MG63 (cell line): ENCODE measurements at places on chromosomes 11 and 22. TPM values are rescaled to one million over a fixed set of nuclear protein-coding genes. Genes with fewer than 3 reads are reported as not detected.

Gene FBXO3
- 41.7 and 48.8 TPM in 2 replicates for total RNA-seq

Gene TRPM5
- not detected in 2 replicates for total RNA-seq

Gene UBQLN3
- total RNA-seq = not detected in 2 replicates

Gene MAJIN
- total RNA-seq = not detected in 2 replicates

Gene MYO18B
- not detected in 2 replicates for total RNA-seq

Gene LDLRAD3
- total RNA-seq = 1.6 and 1.8 TPM in 2 replicates

Gene PNPLA3
- 4.1 and 6.7 TPM in 2 replicates for total RNA-seq

DNA sequence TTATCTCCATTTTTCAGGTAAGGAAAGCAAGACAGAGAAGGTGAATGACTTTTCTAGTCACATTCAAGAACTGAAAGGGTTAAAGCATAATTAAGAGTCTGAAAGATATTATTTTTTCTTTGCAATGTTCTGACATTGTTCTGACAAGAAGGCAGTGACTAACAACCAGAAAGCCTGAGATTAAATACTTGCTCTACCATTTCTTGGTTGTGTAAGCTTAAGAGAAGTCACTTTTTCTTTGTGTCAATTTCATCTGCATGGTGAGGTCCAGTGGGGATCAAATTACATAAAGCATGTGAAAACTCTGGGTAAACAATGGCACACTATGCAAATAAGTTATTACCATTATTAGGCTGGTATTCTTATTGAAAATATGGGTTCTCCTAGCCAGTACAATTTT lies 73.7 kb downstream of the PHF21A start:
- DNase-seq = no peak

GRCh38 chr11:23404225-23405160 lies 544.2 kb upstream of the CCDC179 start:
- no peak for DNase-seq

- peak; percentile 88 for DNase-seq
These were observed 26.1 kb upstream of the RTL6 start for GRCh38 chr22:44523981-44524759.

DNA sequence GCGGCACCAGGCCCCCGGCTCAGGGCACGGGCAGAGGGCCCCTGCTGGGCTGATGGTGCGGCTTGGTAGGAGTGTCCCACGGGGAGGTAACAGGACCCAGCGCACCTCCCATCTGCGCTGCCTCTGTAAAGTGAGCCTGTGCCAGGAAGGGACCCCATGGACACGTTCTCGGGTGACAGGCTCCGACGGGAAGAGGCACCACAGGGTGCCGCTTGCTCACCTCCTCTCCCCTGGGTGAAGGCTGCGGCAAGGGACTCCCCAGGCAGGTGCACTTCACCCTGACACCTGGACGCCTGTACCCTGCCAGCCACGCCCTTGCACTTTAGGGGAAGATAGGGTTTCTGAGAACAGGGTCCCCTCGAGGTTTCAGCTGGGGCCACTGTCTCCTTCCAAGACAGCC lies 48.1 kb downstream of the SHANK2 start:
- no peak for DNase-seq

DNA sequence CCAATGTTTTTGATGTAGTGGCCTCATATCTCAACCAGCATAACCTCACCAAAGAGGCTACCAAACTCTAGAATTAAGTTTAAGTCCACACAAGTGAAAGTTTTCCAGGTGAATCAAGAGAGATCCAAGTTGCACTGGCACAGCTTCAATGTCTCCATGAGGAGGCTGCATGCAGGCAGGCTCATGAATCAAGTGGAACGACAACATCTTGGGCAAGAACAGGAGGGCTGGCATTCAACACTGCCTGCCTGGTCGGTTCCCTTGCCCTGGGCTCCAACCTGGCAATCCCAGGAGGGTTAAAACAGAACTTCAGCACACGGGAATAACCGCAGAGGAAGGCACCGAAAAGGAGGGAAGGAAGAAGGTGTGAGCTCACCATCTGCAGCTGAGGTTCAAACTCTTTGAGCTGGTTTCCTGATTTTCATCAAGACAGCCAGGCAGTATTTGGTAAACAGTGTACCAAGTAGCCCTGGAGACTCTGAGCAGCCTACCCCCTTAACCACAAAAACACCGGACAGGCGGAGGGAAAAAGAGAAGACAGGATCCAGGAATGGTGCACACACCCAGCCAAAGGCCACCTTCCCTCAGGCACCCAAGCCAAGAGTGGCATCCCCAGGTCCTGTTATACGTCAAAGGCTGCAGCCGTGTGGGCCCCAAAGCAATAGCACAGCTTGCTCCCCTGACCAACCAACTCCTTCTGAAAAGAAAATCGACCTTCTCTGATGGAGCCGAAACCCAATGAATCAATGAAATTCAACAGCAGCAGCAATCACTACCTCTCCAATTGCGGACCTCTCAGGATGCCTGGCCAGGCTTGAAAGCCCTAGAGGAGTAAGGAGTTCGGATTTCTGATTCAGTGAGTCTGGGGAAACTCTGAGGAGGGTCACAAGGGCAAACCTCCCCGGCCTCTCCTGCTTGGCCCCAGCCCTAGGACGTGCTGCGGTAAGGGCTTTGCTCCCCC lies 1.3 kb downstream of the PACSIN2 start:
- peak; percentile 11 for DNase-seq

DNA sequence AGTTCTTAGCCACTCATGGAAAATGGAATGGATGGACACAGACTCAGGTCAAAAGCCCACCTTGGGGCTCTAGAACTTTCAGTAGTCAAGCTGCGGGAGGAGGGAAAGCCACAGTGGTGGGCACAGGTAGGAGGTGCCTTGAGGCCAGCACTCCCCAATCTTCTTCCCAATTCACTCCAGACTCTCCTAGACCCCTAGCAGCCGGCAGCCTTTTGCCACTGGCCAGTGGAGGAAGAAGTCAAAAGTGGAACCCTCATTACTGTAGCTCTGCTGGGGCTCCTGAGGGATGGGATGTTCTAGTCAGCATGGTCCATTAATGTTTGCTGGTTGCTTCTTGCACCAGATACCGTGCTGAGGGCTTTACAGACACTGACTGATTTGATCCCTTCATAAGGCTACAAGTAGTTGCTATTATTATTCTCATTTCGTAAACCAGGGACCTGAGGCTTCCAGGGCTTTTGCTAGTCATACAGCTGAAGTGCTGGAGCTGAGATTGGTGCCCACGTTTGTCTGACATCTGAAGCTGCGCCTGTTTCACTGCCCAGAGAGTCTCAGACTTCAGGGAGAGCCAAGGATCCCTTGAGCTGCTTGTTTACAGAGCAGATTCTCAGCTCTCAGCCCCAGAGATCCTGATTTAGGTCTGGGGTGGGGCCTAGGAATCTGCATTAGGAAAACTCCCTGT lies 1.1 kb downstream of the UCP3 start:
- DNase-seq = no peak

GRCh38 chr11:76699451-76700091 lies 29.0 kb upstream of the LRRC32 start:
- DNase-seq = no peak

DNA sequence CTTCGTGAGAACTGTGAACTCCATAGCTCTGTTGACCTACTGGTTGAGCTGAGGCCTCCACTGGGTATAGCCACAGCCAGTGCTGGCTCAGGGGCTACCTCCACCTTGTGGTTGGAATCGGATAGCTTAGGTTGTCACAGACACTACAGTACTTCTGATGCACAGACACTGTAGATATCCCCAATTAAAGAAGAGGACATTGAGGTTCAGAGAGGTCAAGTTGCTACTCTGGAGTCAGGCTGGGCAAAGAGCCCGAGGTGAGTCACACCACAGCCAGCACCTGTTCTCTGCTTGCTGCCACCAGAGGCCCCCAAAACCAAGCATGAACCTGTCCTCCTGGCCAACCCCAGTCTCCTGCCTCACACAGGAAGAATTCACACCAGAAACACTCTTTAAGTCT lies 5.4 kb downstream of the UFD1 start:
- peak; percentile 49 for DNase-seq

- DNase-seq = no peak
These were observed 1.4 kb downstream of the ZFTA start for GRCh38 chr11:63767267-63767564.

GRCh38 chr22:32050678-32051515 lies 7.8 kb downstream of the SLC5A1 start:
- peak; percentile 82 for DNase-seq

DNA sequence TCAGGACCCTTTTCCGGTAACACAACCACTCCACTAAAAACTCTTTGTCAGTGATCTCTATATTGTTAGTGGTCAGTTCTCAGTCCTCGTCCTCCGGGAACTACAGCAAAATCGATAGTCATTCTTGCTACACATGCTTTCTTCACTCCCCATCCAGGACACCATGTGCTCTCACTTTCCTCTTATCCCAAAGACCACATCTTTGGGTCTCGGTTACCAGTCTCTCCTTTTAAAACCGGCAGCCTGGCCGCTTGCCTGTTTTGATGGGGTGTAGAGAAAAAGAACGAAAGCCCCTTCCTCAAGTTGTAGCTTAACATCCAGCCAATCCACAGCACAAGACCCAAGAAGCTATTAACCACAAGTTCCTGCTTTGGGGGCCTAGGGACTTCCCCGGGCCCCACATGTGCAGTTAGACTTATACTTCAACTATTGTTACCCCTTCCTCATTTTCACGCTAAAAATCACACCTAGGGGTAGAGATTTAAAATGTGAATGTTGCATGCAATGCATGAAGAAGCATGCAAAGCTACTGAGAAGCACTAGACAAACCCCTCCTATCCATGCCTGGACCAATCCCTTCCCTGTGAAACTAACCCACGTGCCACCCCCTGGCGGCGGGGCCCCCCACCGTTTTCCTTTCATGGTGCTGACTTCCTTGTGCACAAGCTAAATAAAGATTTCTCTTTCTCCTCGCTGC lies 1.5 kb upstream of the TOLLIP start:
- DNase-seq = no peak

DNA sequence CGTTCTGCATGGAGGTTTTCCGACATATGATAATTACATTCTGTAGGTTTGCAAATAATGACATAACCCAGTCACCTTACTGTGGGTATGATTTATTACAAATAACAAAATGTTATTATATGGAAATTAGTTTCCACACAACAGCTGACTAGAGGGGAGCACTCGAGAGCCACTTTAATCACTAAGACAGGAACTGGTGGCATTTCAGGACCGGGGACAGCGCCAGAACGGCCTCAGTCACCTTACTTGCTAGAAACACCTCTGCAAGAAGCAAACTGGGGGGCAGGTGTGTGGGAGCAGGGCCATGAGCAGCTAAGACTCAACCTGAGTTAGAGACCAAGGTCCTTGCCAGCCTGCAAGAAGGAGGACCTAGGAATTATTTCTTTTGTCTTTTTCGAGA lies 199.9 kb downstream of the DSCAML1 start:
- peak; percentile 33 for DNase-seq

DNA sequence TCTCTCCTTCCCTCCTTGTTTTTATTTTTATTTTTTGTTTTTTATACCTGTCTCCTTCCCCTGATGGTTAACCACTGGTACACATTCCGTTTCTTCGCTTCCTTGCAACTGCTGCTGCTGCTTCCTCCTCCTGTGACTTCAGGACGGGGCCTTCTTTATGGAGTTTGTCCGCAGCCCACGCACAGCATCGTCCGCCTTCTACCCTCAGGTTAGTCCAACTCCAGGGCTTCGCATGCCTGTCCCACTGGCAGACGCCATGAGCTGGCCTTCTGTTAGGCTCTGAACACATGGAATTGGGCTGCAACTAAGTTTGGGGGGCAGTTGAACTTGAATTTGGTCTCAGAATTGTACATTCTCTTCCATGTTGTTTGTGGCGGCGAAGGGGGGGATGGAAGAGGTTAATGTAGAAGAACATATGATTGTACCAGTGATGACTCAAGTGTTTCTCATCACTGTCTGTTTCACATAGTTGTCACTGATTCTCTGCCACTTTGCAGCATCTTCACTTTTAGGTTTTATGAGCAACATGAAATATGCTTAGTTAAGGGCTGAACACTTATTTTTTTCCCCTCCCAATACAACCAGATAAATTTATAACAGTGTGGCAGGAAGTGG lies 83.0 kb upstream of the YWHAH start:
- DNase-seq = no peak

DNA sequence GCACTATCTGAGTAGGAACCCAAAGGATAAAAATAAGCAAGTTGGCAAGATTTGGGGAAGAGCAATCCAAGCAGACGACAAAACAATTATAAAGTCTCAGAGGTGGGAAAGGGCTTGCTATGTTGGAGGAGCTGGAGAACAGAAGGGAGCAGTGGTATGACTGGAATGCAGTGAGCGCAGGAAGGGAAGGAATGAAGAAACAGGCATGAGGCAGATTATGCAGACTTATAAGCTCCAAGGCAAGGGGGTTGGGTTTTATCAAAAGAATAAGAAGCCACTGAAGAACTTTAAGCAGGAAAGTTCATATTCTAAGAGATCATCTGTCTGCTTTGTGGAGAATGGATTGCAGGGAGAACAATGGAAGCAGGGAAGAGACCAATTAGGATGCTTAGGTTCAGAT lies 31.7 kb downstream of the PGM2L1 start:
- peak; percentile 4 for DNase-seq

GRCh38 chr11:7635137-7635536 lies 38.2 kb downstream of the CYB5R2 start:
- DNase-seq = no peak

DNA sequence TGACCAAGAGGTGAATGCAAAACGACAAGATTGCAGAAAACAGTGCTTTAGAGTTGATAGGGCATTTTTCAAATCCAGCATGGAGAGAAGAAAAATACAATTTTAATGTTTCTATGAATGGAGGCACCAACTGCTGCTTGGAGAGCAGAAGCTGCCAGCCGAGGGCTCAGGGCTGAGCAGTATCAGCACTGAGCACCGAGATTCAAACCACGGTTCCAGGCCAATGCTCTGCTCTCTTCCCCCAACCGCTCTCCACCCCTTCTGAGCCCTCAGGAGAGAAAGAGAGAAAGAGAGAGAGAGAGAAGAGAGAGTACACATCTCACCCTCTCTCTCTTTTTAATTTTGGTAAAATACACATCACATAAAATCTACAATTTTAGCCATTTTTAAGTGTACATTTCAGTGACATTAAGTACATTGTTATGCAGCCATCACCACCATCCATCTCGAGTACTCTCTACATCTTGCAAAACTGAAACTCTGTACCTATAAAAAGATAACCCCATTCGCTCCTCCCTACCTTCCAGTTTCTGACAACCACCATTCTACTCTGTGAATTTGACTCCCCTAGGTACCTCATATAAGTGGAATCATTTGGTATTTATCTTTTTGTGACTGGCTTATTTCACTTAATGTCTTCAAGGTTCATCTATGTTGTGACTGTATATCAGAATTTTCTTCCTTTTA lies 333.3 kb downstream of the MIAT start:
- DNase-seq = no peak

DNA sequence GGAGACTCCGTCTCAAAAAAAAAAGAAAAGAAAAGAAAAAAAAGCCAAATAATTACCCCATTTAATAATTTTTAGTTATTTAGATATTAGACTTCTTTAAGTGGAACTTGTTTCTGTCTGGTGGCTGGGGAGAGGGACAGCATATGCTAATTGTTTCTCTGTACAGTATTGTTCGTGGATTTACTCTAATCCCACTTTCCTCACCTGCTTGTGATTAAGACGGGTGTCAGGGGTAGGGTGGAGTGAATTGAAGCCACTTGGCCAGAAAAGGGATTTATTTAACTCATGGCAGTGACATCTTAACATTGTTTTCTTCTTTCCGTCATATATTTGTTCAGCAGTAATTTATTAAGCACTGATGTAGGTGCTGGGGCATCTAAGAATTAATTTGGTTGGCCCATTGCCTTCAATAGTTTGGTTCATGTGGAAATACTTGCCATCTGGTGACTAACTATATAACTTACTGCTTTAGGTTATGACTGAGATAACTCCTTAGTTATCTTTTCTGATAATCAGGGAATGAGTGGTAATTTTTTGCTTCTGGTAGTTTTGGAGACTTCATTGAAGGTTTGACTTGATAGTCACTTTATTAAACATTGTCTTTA lies 4.6 kb downstream of the TNRC6B start:
- no peak for DNase-seq
